ENCODE measurements at places on chromosomes 12 and 14.

DNA sequence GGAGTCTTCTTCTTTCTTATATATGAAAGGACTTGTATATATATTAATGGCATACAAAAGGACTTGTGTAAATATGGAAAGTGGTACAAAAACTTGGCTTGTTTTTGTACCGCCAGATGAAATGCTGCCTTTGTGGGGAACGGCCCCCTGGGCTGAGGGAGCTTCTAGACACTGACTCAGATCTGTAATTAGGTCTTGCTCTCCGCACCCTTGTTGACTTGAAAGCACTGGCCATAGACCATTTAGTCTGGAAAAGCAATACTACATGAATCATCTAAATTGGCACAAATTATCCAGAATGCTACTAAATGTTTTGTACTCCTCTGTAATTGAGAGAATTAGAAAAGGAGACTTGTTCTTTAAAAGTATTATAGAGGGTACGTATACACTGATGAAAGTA is 399.9 kb upstream of the RGS6 start:
- no peak for DNase-seq

- no peak for DNase-seq
Measured at GRCh38 chr12:40313928-40314327, 89.1 kb downstream of the LRRK2 start.

DNA sequence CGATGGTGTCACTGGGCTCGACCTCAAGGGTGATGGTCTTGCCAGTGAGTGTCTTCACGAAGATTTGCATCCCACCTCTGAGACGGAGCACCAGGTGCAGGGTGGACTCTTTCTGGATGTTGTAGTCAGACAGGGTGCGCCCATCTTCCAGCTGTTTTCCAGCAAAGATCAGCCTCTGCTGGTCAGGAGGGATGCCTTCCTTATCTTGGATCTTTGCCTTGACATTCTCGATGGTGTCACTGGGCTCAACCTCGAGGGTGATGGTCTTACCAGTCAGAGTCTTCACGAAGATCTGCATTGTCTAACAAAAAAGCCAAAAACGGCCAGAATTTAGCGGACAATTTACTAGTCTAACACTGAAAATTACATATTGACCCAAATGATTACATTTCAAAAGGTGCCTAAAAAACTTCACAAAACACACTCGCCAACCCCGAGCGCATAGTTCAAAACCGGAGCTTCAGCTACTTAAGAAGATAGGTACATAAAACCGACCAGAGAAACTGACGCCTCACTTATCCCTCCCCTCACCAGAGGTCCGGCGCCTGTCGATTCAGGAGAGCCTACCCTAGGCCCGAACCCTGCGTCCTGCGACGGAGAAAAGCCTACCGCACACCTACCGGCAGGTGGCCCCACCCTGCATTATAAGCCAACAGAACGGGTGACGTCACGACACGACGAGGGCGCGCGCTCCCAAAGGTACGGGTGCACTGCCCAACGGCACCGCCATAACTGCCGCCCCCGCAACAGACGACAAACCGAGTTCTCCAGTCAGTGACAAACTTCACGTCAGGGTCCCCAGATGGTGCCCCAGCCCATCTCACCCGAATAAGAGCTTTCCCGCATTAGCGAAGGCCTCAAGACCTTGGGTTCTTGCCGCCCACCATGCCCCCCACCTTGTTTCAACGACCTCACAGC is 717 bp downstream of the UBC start:
- no peak for DNase-seq

DNA sequence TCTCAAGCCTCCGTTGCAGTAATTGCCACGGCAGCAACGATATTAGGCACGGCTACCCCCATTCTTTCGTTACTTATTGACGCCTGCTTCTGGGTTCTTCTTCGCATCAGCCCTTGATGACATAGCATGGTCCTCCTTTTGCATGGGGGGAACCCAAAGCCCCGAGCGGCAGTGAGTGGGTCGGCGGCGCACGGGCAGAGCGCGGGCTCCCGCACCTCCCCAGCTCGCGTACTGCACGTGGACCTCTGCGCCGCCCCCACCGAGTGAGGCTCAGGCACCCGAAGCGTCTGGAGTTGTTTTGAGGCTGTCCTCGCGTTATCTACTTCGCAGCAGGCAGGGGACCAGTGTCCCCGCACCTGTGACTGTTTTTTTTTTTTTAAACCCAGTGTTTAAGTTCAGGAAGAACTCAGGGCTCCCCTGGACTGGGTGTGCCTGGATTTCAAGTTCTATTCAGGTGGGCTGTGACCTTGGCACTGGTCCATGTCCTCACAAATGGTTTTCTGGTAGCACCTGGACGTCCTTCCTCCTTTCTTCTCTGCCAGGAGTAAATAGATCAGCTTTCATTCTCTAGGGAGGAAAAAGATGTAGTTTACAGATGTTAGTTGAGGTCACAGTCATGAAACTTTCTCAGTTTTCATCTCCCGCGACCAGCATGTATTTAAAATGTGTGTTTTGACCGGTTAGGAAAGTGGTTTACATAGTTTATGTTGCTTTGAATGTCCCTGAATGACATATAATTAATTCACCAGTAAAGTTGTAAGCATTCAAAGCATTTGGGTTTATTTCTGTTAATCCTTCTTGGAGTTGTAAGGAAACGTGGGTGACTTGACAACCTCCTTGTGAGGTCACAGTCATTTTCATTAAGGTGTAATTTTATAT is 1.4 kb upstream of the FOXN4 start:
- no peak for DNase-seq

DNA sequence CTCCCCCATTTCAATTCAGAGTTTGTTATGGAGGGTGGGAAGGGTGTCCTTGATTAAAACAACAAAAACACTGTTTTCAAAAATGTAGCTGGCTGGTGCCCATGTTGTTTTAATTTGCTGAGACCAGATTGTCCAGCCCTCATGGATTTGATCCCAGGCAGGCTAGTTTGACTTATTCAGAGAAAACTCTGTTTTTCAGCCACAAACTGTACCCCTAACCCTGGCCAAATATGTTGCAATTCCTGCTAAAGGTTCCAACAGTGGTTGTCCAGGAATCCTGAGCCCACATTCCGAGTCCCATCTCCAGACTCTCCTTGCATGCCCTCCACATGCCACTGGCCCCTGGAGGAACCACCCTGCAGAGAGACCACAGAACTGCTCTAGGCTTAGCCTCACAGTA is 36.0 kb downstream of the MAP1LC3B2 start:
- DNase-seq, result no peak

DNA sequence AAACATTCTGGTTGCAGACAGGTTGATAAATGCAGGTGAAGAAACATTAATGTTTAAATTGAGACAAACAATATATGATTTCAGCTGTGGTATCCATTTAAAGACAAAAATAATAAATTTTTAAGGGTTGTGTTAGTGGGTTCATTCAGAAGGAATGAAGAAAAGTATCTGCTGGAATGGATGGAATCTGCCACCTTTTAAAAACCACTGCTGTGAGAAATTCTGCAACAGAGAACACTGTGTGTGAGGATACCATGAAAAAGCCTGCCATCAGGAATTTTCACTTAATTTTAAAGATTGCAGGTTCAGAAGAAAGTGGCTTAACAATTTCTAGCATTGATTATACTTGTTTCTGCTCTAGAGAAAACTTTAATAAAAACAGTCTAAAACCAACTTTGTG is 184.6 kb upstream of the SOX5 start:
- no peak for DNase-seq

GRCh38 chr12:31249356-31249755 is 76.6 kb downstream of the SINHCAF start:
- DNase-seq, result no peak

DNA sequence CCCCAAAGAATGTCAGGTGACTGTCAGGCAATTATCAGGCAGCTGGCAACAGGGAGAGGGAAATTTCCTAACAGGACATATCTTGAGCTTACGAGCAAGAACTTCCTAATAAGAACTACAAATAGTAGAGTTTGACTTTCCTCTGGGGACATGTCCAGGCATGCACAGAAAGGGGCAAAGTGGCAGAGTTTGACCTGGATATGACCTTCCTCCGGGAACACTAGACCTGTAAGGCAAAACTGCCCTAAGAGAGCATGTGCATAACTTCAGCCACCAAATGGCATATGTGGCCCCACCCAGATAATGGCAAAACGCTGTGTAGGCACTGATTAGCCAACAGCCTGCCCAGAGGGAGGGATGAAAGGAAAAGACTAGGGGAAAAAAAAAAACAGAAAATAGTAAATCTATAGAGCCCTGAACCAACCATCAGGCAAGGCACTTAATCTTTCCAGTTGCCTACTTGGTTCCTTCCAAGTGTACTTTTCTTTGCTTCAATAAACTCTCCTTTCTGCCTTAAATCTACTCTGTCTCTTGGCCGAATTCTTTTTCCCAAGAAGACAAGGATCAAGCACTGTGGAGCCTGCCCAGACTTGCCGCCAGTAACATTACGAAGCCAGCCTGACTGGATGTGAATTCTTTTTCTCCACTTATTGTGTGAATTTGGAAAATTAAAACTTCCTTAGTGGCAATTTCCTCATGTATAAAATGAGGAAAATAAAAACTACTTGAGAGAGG is 164.1 kb downstream of the SPTSSA start:
- no peak for DNase-seq

DNA sequence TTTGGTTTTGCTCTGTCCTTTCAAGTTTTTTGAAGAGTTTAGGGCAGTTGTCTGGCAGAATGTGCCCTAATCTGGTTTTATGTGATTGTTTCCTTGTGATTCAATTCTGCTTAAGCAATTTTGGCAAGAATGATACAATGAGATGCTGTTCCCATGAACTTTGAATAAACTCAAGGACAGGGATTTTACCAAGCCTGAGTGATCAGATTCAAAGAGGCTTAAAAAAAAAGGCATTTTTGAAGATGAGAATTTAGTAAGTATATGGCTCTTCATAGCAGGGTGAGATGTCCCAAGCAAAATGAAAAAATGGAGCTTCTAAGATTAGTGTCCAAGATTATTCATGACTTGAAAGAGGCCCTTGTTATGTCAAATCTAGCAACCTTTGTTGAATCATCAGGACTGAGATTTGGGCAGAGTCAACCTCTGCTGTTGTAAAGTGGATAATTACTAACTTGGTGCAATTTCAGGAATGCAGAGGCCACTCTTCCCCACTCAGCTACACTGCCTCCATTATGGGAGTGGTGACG is 180.6 kb upstream of the NUDT4 start:
- DNase-seq, result no peak

GRCh38 chr14:63204407-63205043 is at the start of gene RHOJ:
Gene RHOJ (plus strand): TSS chr14:63204443. CDS start chr14:63204870, 427 bp downstream.
- no peak for DNase-seq

DNA sequence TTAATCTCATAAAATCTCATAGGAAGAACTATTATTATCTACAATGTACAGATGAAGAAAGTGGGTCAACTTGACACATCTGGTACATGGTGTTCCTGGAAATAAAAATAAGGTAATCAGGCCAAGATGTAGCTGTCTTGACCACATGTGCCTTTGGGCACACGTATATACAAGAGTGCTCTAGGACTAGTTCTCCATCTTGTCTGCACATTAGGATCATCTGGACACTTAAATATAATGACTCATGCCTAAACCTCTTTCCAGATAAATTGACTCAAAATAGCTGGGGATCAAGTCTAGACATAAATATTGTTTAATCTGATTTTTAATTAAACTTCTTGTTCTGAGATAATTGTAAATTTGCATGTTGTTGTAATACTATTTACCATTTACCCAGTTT is 182.6 kb downstream of the CNTN1 start:
- no peak for DNase-seq

DNA sequence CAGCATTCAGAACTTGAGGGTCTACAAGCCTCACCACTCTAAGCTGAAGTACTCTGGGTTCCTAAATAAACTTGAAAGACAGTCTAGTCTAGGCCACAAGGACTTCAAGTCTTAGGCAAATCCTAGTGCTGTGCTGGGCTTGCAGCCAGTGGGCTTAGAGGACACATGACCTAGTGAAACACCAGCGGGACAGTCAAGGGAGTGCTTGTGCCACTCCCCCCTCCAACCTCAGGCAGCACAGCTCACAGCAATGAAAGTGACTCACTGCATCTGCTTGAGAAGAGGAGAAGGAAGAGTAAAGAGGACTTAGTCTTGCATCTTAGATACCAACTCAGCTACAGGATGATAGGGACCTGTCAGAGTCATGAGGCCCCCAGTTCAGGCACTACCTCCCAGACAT is 438.1 kb downstream of the IPO8 start:
- peak; percentile 54 for DNase-seq

GRCh38 chr12:94121886-94122285 is 26.5 kb upstream of the PLXNC1 start:
- DNase-seq, result no peak

DNA sequence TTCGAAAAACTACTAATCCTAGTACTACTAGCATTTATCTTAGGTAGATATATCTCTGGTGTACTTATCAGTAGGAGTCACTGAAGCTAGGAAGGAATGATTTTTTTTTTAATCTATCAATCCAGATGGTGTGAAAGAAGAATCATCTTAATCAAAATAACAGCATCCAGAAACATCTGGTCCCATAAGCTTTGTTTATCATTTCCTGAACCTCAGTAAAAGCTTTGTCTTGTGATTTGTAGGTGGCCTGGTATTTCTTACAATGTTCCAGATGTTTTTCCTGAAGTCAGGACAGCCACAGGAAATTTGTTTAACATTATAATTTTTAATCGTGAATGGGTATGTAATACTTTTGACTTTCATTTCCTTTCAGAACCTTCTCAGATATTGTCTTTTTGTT is 28.0 kb upstream of the LUM start:
- DNase-seq, result no peak

- no peak for DNase-seq
Measured at GRCh38 chr12:6606331-6607131, 648 bp downstream of the CHD4 start.

- no peak for DNase-seq
Measured at GRCh38 chr12:14650789-14651188, 45.6 kb downstream of the GUCY2C start.

DNA sequence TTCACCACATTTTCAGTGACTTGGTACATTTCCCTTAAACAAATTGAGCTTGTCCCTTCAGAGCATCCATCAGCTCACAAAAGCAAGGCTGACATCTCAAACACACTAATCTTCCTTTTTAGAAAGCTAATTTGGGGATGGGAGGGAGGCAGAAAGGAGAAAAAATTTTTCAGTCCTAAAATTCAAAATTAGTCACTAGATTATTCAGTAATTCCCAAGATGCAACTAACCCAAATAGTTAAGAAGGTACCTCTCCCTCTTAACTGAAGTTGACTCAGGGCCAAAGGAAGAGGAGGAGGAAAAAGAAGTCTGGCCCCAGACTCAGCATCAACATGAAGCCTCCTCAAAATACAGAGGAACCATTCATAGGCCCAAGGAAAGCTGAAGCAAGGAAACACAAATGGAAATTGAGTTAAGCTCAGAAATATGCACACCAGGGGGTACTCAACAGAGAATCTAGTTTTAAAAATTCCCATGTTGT is 21.7 kb downstream of the CBX5 start:
- no peak for DNase-seq
